HuH-7.5 (cell line): ENCODE measurements at places on chromosomes 13 and 19.

DNA sequence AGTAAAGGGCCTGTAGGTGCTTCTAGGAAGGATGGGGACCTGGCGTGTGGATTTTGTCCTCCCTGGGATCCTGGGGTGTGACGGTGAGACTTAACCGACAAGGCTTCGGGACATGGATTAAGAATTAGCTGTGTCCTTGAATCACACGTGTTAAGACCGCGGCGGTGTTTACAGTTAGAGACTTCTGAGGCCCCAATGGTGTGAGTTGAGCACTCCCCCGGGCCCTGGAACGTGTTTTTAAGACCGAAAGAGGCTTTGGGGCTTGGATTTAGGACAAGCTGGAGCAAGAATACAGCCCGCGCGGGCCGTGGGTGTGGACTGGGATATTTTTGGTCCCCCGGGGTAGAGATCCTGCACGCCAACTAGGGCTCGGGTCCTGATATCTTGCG is 1.2 kb upstream of the SLC27A1 start:
- DNase-seq: no peak

- DNase-seq: peak; percentile 97
Measured at GRCh38 chr19:1223018-1223855, 14.6 kb downstream of the CBARP start.

DNA sequence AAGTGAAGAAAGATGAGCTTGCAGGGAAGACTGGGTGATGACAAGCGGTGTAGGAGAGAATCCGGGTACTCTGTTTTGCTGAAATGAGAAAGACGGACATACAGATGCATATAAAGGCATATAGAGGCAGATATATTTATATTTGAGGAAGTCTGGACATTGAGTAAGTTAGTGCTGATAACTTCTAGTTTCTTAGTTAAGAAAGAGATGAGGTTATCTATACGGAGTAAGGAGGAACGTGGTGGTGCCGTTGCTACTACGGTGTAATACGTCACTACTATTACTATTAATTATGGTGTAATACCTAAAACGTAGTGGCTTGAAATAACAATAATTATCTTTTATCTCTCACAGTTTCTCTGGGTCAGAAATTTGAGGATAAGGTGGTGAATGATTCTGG is 9.8 kb upstream of the CPB2 start:
- no peak for DNase-seq

DNA sequence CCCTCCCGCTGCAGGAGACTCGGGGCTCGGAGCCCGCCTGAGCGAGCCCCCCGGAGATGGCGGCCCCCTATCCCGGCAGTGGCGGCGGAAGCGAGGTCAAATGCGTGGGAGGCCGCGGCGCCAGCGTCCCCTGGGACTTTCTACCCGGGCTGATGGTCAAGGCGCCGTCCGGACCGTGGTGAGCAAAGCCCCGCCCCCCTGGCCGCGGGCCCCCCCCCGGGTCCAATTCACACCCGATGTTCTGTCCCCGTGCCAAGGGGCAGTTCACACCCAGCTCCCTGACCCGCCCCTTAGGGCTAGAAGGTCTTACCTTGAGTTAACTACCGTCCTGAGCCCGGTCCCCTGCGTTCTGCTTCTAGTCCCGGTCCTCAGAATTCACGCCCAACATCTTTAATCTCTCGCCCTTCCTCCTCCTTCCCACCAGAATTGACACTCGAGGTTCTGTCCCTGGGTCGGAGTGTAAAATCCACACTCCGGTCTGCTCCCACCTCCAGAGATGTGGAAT is 1.4 kb downstream of the NPAS1 start:
- peak; percentile 69 for DNase-seq

GRCh38 chr19:52535771-52536447 is 8.4 kb downstream of the ZNF808 start:
- no peak for DNase-seq

DNA sequence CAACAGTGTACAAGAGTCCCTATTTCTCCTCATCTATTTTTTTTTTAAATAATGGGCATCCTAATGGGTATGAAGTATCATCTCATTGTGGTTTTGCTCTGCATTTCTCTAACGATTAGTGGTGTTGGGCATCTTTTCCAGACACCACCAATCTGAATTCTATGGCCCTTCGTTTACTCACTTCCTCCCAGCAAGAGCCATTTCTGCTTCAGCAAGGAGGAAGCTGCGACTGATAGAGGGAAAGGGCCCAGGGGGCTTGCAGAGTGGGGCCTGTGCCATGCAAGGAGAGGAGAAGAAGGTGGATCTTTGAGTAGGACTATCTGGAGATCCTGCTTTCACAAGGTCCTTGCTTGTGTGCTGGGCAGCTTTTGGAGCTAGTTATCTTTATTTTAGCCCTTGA is 58.0 kb downstream of the USPL1 start:
- DNase-seq: no peak

DNA sequence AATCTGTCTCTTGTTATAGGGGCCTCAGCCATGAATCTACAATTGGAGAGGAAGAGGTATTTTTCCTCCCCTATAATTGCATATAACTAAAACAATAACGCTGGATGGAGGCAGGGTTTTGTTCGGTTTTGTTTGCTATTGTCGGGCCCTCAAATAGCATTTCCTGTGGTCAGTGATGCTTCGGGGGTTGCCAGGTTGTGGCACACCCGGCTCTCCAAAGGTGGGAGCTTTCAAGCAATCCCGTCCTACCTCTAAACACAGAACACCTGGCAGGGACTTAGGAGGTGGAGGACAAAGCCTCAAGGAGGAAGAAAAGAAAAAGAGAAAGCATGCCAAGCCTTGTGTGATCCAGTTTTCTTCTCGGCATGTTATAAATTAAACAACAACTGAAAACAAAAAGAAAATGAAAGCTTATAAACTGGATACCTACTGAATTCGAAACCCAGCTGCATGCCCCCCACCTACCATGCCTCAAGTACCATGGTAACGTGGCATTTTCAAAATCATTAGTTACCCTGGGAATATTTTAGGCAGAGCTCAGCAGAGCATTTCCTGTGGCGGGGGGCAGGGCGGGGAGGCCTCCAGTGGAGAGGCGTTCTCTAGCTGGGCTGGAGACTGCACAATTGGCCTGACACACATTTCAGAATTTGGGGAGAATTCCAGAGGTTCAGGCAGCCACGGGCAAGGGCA is 213.8 kb downstream of the DCLK1 start:
- no peak for DNase-seq

DNA sequence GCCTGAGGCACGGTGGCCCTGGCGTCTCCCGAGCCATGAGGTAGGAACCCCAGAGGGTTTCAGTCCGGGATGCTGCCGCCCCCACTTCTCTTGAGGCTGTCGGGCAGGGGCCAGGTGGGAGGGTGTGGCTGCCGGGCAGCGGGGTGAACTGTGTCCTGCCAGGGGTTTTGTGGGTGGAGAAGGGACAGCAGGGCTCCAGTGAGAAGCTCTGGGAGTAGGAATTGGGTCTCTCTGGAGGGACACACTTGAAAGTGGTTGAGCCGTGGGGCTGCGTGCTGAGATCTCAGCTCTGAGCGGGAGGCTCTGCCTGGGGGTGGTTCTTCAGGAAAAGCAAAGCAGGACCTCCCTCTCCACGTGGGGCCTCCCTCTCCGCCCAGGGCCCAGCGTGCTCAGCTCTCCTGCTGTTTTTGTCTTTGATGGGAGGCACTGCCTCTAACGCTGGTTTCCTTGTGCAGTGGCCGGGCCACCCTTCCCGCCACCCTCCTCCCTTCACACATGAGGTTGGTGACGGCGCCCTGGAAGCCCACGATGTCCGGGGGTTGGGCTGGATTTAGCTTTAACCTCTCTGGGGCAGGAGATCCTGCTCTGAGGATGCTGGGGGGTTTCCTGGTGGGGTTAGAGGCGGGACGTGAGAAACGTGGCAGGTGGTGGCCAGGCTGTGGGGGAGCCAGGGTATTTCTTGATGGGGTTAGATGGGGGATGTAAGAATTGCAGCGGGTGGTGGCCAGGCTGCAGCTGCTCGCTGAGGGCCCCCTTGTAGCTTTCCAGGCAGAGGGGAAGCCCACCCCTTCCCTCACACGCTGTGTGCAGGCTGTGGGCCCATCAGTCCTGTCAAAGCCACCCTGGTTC is 15.3 kb upstream of the ZNF554 start:
- DNase-seq: no peak

- DNase-seq: no peak
Measured at GRCh38 chr13:64347664-64348063, 2882.5 kb downstream of the PCDH9 start.

- no peak for DNase-seq
Measured at GRCh38 chr13:43245374-43245964, 222.1 kb downstream of the DNAJC15 start.

DNA sequence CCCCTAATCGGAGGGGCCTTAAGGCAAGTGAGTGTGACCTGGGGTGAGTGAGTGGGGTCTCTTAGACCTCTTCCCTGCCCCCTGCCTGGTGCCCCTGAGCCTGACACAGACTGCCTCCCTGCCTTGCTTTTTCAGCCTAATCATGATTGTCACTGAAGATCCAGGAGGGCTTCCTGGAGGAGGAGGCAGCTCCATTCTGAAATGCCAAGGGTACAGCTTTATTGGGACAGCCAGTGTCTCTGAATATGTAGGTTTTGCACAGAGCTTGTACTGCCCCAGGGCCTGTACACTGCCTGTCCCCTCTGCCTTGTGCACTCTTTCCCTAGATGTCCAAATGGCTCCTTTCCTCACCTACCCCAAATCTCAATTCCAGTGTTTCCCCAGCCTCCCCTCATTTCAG is 26.1 kb upstream of the SEMA6B start:
- no peak for DNase-seq

- DNase-seq: no peak
Measured at GRCh38 chr19:39684267-39684666, 20.0 kb upstream of the LGALS14 start.
